AG04450 (cell line): ENCODE measurements at places on chromosomes 6 and 20.

- no peak for DNase-seq
These were observed 40.4 kb downstream of the FRMD1 start for GRCh38 chr6:168038576-168039140.

GRCh38 chr20:50532221-50532620 lies 22.0 kb downstream of the PTPN1 start:
- no peak for DNase-seq

DNA sequence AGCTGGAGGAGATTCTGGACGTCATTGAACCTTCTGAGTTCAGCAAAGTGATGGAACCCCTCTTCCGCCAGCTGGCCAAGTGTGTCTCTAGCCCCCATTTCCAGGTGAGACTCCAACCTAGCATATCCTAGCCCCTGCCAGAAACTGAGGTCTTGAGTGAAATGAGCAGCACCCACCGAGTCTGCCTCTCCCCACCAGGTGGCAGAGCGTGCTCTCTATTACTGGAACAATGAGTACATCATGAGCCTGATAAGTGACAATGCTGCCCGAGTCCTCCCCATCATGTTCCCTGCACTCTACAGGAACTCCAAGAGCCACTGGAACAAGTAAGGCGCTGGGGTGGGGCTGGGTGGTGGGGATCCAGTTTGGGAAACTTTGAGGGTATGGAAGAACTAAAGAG lies 4.6 kb downstream of the MEA1 start:
- DNase-seq = no peak

DNA sequence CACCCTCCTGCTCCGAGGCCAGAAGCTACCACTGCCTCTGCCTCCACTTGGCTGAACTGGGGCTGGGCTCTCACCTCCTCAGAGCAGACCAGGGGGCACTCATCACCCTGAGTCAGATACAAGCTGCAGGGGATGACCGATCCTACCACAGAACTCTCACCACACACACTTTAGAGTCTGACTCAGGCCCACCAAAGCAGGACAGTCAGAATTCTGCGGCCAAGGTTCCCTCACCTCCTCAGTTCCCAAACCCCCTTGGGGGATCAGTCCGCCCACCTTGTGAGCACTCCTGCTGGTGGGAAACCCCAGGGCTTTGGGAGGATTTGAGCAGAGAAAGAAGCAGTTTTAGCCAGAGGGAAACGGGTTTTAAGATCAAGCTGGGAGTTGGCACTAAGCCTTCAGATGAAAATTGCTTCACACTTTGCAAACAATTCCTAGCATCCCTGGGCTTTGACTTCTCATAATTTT lies 587.8 kb upstream of the JAG1 start:
- DNase-seq = peak; percentile 59

DNA sequence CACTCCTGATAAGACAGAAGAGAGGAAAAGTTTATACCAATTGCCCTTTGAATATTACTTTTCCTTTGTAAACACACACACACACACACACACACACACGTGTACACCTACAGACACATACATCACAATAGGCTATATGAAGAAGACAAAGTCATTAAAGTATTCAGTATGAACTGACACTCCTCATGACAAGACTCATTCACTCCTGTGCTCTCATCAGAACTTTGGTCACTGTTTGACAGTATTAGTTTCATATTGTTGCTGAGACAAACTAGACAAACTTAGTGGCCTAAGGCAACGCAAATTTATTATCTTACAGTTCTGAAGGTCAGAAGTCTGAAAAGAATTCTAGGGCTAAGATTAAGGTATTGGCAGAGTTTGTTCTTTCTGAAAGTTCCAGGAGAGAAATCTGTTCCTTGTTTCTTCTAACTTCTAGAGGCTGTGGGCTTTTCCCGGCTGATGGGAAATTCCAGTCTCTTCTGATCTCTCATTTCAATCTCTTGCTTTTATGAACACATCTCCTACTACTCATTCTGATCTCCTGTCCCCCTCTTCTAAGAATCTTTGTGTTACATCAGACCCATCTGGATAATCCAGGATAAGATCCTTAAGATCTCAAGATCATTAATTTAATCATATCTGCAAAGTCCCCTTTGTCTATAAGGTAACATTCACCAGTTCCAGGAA lies 171.3 kb downstream of the HACE1 start:
- no peak for DNase-seq

DNA sequence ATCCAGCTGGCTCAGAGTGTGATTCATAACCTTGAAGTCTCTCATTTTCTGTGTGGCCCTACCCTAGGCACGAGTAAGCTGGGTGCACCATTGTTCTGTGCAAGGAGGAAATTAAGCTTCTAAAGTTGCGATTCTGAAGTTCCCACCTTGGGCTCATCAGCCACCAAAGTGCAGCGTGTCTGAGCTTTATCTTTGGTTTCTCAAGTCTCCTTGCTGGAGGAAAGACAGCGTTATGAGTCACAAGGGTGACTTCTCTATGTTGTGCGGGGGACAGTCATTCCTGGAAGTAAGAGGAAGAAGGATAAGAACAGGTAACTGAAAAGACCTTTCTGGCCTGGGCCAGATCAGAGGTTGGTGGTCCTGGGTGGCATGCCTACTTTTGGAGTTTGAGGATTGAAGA lies 16.8 kb downstream of the MRAP2 start:
- DNase-seq = no peak

- DNase-seq = no peak
These were observed 40.2 kb downstream of the HBS1L start for GRCh38 chr6:135014353-135014832.

GRCh38 chr6:46730921-46731461 lies 4.2 kb downstream of the PLA2G7 start:
- no peak for DNase-seq

DNA sequence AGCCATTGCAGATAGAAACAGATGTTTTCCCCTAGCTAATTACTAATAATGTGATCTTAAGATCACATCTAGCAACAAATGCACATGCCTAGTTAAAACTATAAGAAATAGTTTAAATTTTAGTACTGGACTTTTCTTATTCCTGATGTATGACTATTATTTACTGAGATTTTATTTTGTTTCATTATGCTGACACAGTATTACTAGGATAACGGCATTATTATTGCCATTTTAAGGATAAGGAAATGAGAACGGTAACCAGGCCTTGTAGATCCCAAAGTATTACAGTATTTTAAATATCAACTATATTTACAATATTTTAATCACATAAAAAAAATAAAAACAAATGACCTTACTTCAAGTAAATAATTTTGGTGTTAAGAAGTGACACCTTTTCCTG lies 240.3 kb downstream of the ADGRB3 start:
- no peak for DNase-seq

DNA sequence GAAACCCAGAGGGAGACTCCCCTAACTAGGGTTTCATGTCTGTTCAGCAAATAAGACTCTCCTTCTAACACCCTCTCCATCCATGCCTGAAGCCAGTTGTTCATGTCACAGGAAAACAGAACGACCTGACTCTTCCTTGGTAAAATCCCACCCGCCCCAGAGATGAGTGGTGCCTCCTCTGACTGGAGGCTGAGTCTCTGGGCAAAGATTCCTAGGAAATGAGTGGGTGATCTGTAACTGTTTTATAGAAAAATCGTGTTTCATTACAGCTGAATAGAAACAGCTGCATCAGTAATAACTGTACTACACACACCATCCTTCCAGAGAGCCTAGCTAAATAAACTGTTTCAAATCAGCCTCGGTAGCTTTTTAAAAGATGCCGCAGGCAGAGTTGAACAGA lies 37.4 kb upstream of the MRPS10 start:
- DNase-seq = no peak

- DNase-seq = no peak
These were observed 546.6 kb downstream of the CD83 start for GRCh38 chr6:14664112-14664601.

- peak; percentile 43 for DNase-seq
These were observed 444.4 kb downstream of the HDGFL1 start for GRCh38 chr6:23013776-23014175.

- DNase-seq = no peak
These were observed 27.8 kb downstream of the CCN2 start for GRCh38 chr6:131923356-131923755.

- DNase-seq = peak; percentile 89
These were observed 136.7 kb downstream of the HFE start for GRCh38 chr6:26223650-26224546.

- DNase-seq = no peak
These were observed 56.4 kb downstream of the SNRNP48 start for GRCh38 chr6:7646394-7646793.

- DNase-seq = no peak
These were observed 498.8 kb upstream of the POU3F2 start for GRCh38 chr6:98335594-98335993.

DNA sequence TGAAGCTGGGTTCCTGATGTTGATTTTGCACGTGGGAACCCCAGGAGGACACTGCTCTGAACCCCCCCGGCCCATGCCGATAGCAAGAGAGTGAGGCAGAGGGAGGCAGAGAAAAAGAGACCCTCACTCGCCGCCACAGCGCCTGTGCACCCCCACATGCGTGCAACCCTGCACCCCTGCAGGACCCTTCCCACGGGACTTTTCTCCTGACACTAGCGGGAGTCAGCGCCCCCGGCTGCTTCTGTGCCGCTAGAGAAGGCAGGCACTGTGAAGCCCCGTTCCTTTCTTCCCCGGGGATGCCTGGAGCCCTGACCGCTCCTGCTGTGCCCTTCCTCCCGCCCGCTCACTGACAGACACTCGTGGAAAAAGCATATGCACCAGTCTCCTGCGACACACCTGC lies 67.4 kb downstream of the GMPR start:
- DNase-seq = no peak

- no peak for DNase-seq
These were observed 935.1 kb upstream of the SLC35B3 start for GRCh38 chr6:9370480-9370879.

GRCh38 chr6:13362412-13362811 lies 34.1 kb upstream of the TBC1D7 start:
- no peak for DNase-seq

DNA sequence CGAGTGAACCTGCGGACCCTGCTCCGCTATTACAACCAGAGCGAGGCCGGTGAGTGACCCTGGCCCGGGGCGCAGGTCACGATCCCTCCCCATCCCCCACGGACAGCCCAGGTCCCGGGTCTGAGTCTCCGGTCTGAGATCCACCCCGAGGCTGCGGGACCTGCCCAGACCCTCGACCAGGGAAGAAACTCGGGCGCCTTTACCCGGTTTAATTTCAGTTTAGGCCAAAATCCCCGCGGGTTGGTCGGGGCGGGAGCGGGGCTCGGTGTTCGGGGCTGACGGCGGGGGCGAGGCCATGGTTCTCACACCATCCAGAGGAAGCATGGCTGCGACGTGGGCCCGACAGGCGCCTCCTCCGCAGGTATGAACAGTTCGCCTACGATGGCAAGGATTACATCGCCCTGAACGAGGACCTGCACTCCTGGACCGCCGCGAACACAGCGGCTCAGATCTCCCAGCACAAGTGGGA lies 46.9 kb upstream of the TRIM26 start:
- no peak for DNase-seq

DNA sequence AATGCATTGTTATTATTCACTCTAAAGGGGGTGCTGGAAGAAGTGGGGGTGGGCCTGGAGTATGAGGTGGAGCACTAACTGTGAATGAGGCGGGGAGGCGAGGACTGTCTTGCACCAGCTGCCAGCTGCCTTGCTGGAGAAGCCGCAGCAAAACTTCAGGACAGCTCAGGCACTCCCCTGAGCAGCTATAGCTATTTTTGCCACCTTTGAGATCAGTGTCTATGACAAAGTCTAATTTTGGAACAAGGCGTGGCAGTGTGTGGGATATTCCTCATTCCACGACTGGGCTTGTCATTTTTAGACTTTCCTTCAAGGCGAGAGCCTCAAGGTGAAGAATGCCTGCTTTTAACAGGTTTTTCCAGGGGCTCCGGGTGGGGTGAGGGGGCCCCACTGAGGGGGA lies 143.8 kb downstream of the DOK5 start:
- DNase-seq = no peak

DNA sequence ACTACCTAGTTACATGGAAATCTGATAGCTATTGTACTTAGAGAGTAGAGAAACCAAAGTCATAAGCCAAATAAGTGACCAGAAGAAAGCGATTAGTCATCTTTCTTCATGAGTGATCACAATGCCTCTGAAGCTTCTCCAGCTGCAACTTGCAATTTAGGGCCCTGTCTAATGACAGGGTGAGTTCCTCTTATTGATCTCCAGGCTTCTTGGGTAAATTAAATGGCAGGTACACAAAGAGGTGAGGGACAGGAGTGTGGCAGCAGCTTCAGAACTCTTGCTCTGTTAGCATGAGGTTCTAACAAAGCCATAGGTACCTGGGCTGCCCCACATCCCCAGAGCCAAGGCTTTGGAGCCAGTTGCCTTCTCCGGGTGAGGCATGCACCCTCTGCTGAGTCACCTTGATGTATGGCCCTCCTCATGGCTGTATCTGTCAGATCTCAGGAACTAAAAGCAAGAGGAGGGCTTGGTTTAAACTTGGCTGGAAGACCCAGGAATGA lies 60.8 kb downstream of the PRDM1 start:
- no peak for DNase-seq
